ENCODE measurements at places on chromosomes 2 and 18. TPM values are rescaled to one million over a fixed set of nuclear protein-coding genes. Genes with fewer than 3 reads are reported as not detected.

Gene SLC5A7
- not detected for total RNA-seq

DNA sequence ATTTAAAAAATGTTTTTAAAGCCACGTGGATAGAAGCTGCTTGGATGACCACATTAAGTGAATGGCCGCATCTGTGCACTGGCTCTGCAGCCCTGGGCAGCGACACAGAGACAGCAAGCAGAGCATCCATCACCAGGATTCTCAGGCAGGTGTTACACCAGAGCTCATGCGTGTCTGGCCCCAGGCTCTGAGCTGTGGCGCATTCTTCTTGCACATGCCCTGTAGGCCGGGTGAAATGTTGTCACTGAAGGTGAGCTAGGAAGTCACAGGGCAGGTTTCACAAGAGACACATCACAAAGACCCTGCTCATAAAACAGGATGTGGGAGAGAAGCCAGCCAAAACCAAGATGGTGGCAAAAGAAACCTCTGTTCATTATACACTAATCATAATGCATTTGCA lies 8.4 kb upstream of the PXDN start:
- DNase-seq, result no peak

Gene ZBTB7C
- 0.05 TPM for total RNA-seq

GRCh38 chr2:215626812-215627281 lies 191.0 kb upstream of the FN1 start:
- DNase-seq, result no peak

Gene GRB14
- total RNA-seq, result 3.8 TPM

DNA sequence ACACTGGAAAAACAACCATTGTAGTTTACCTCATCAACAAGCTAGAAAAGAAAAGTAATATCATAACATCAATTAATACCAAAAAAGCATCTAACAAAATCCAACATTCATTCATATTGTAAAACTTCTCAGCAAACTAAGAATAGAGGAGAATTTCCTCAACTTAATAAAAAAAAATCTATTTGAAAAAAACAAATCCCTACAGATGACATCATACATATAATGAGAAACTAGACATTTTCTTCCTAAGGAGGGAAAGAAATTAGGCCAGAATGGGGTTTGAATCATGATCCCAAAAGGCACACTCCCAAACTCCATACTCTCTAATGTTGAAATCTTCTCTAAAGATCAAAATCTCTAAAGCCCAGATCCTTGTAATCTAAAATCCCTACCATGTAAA lies 460.0 kb downstream of the IRS1 start:
- DNase-seq, result no peak

Gene SKA1
- total RNA-seq, result 43.1 TPM

DNA sequence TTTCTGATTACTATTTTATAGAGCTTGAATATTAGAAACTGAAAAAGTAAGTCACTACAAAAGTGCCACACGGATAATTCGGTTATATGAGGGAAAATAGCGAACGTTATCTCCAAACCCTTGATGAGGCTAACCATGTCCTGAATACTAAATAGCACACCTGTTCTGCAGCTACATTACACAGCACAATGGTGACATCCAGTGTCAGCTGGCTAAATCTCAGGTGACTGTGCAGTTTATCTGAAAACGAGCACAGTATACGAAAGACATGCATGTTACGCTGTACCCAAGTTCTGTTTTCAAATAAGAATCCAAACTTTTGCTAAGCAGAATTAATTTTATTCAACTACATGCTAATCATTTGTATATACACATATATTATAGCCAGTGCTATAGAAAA lies 9.0 kb downstream of the CCDC68 start:
- no peak for DNase-seq
